Globus pallidus (tissue), 1 donor: ENCODE measurements at places on chromosomes 7 and 10.

GRCh38 chr10:130782467-130782866 lies 529.1 kb downstream of the TCERG1L start:
- DNase-seq: no peak

DNA sequence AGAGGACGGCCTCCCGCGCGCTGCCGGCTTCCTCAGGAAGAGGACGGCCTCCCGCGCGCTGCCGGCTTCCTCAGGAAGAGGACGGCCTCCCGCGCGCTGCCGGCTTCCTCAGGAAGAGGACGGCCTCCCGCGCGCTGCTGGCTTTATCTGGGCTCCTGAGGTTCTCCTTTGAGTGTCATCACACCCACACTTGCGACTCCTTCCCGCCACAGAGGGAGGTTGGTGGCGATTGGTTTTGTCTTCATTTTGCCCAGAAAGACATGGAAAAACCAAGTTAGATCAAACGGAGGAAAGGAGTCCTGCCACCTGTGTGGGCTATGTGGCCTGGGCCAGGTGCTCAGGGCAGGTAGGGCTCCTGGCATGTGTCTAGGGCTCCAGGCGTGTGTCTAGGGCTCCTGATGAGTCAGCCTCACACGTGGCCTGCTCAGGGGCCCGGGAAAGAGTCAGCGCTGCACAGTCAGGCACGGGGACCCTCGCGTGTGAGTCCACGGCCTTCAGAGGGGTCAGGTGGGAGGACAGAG lies 138.0 kb downstream of the VIPR2 start:
- DNase-seq: no peak

DNA sequence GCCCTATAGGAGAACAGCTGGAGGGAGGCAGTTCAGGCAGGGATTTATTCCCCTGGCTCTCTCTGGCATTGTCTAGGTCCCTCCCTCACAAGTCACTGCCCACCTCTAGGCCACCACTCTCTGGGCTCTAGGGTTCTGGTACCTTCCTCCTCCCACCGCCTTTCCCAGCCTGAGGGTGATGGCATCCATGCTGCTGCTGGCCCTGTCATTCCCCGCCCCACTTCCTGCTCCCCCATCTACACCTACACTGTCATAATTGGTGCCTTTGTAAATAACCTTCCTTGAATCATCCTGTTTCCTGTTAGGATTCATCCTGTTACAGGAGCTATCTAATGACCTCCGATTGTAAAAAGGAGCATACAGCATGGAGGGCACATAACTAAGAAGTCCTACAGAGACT lies 303.3 kb upstream of the COBL start:
- no peak for DNase-seq

GRCh38 chr7:127726476-127726875 lies 74.5 kb downstream of the SND1 start:
- DNase-seq: no peak

- DNase-seq: peak; percentile 86
Measured at GRCh38 chr10:5840314-5841307, 27.4 kb upstream of the GDI2 start.

GRCh38 chr7:155490697-155491628 lies 33.0 kb downstream of the EN2 start:
- no peak for DNase-seq

GRCh38 chr10:132466520-132467463 lies 69.8 kb downstream of the PWWP2B start:
- no peak for DNase-seq

- DNase-seq: no peak
Measured at GRCh38 chr10:25278180-25278579, 103.4 kb downstream of the GPR158 start.

- DNase-seq: peak; percentile 81
Measured at GRCh38 chr10:100341953-100342626, 4.9 kb upstream of the SCD start.

GRCh38 chr10:133444342-133445267 lies 9.1 kb upstream of the SCART1 start:
- DNase-seq: no peak

DNA sequence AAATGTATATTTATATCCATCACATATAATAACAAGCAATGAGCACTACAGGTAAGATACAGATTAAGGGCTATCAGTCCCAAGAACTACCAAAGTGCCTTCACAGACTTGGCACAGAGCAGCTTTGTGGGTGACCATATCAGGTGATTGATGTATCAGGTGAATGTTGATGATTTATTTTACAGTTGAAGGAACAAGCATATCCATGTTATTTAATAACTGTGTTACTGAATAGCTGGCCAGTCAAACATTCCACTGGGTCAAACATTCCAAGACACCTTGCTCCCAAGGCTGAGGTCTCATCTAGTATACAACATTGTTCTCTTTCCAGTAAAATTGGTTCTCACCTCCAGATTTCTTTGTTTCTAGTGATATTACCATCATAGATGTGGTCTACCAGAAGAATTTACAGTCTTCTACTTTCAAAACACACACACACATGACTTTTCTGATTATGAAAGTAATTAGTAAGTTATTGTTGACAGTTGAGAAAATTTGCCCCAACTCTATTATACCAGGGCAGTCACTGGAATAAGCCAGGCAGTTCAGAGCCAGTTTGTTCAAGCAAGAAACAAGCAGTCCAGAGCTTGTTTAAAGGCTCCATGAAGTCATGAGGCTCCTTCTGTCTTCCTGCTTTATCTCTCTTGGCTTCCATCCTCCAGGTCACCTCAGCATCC lies 68.2 kb downstream of the ELAPOR2 start:
- no peak for DNase-seq

DNA sequence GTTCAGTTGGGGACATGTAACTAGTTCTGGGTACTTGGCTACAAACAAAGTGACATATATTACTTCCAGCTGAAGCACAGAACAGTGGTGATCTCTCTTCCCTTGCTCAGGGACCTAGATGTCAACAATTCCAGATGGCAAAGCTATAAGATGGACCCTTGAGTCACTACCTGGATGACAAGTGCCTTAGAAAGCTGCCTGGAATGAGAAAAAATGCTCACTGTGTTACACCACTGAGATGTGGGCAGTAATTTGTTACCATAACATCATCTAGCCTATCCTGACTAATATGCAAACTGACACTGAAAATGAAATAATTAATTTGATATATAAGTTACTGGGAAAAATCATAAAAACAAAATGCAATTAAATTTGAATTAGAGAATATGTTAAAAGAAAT lies 16.4 kb upstream of the CTTNBP2 start:
- no peak for DNase-seq

DNA sequence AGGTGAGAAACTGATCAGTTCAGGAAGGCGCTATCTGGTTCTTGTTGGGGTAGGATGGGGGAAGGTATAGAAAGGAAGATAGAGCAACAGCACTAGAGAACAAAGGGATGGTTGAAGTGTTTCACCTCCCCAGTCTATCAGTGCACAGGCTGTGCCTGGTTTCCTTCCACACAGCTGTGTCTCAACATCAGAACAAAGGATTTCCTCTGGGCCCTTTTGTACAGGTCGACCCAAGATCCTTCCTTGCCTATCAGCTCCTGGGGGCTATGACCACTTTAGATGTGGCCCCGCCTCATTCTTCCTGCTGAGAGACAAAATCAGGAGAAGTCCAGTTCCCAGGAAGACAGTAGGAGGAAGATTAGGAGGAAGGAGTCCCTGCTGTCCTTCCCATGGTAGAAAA lies 65.6 kb downstream of the NAMPT start:
- DNase-seq: no peak

- no peak for DNase-seq
Measured at GRCh38 chr7:107977048-107977447, 25.9 kb downstream of the LAMB1 start.

GRCh38 chr7:158007697-158008257 lies 579.8 kb downstream of the PTPRN2 start:
- no peak for DNase-seq

DNA sequence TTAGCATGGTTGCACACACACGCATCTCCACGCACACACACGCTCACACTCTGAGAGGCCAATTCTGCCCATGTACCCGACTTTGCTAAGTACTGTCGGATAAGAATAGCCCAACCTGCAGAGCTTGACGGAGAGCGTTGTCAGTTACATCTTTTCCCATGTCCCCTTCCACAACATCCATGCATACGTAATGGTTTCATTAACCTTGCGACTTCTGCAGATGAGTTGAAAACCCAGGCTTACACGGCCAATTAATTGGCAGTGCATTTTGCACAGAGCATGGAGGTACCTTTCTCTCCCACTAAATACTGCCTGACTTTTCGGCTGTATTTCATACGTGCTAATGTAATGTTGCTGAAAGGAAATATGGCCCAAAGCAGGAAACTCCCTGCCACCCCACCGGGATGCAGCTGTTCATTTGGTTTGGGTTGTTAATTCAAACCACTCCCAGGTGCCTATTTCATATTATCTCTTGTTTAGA lies 291.2 kb upstream of the HABP2 start:
- DNase-seq: no peak

DNA sequence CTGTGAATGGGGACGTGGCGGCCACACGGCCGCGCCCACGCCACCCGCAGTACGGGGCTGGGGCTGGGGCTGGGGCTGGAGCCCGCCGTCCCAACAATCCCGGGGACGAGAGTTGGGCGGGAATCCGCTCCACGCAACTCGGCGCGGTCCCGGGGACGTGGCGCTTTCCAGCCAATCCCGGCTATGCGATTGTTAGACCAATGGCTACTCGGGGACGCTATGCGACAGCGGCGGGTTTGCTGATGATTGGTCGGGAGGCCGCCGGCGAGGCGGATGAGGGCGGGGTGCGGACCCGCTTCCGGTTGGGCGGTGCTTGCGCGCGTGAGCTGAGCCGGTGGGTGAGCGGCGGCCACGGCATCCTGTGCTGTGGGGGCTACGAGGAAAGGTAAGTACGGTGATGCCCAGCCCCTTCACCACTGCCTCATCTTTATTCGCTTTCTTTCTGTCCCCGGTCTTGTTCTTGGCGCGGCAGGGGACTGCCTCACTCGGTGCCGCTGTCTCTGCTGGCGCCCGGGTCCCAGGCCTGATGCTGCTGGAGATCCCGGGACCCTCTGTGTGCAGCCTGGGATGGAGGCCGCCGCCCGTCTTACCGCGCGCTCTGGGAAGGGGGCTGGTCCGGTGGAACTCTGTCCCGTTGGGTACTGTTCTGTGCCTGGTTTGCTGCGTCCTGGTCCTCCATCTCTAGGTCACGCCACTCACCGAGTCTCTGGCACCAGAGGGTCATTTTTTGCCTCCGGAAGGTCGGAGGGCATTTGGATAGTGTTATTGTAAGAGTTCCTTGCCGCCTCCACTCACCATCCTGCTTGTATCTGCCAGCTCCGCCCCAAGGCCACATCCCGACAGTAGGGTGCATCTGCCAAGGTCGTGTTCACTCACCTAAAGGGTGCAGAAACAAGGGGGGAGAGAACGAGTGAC lies at the start of gene CALU:
Gene CALU, plus strand, starts transcription at position 312 of the 915 bp plus-strand sequence. CDS start 9,225 bp downstream, outside the sequence.
- DNase-seq: peak; percentile 93

GRCh38 chr7:134755422-134756022 lies 23.9 kb upstream of the CALD1 start:
- peak; percentile 26 for DNase-seq

DNA sequence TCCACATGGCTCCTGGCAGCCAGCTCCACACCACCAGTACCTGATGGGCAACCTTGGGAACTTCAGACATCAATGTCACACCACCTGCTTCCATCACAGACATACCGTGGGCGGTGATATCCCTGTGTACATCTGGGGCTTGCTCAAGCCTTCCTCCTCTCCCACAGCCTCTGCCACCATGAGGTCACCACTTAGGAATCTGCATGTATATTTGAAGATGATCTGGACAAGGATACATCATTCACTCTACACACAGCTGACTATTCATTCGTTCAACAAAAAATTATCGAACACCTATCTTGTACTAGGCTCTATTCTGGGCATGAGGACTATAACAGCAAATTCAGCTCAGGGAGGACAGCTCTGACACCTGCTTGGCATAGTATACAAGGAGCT lies 6.8 kb downstream of the DLG5 start:
- DNase-seq: no peak

- no peak for DNase-seq
Measured at GRCh38 chr10:98415731-98416119, 743 bp upstream of the PYROXD2 start.

GRCh38 chr10:94307046-94307615 lies 55.6 kb downstream of the NOC3L start:
- DNase-seq: no peak

DNA sequence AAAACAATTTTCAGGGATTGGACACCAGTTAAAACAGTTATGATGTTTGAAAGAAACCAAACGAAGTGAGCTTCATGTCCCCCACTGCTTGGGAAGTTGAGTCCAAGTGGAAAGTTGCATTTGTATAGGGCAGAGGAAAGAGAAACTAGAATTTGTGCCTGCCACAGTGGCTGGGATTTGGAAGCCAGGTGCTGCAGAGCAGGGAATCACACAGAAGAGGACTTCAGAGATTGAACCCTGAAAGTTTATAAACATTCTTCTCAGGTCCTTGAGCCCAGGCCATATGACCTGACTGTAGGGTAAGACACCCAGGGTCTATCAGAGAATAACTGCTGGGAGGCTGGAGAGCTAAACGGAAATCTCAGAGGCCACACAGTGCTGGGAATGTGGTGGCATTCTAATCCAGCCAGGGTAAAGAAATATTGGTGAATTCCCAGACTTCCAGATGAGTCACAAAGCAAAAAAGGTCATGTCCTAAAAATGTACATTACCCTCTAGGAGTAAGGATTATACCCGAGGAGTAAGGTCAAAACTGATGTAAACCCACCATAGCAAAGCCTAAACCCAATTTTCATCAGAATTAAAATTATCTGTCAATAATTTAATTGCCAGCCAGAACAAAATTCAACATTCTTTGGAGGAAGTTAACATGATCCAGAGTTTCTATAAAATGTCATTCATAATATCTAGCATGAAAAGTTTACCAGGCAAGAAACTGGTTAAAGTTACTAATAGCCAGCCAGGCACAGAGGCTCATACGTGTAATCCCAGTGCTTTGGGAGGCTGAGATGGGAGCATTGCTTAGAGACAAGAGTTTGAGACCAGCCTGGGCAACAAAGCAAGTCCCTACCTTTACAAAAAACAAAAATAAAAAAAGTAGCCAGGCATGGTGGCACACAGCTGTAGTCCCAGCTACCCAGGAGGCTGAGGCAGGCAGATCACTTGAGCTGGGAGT lies 31.2 kb downstream of the TOMM7 start:
- no peak for DNase-seq

DNA sequence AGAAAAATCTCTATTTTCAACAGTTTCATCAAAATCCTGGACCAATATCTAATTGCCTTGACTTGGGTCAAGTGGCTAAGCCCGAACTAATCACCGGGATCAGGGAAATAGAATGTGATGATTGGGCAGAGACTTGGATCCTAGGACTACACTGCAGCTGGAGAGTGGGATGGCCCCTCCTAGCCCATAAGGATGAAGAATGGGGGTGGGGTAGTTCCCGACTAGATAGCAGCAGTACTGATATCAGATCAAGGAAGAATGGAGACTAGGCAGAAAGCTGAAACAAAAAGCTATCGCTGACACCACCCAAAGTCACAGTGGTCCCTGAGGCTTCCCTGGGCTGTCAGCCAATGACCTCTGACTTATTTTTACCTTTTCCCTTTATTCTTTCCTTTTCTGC lies 160.4 kb upstream of the PHYHIPL start:
- DNase-seq: peak; percentile 77
